ENCODE measurements at places on chromosomes 3 and 15.

DNA sequence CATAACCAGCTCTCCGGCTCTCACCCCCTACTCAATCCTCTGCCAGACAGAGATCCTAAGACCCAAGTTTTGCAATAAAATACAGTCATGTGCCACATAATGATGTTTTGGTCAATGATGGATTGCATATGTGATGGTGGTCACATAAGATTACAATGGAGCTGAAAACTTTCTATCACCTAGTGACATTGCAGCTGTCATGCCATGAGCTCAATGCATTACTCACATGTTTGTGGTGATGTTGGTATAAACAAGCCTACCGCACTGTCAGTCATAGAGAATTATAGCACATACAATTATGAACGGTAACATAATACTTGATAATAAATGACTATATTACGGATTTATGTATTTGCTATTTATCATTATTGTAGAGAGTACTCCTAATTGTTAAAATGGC is 26.9 kb upstream of the SAMMSON start:
- no peak for DNase-seq

- DNase-seq, result no peak
Observed at GRCh38 chr3:156433138-156433537, 121.8 kb downstream of the SSR3 start.

- no peak for DNase-seq
Observed at GRCh38 chr15:66937588-66937987, 127.8 kb upstream of the SMAD3 start.

GRCh38 chr3:40178012-40178594 is 131.4 kb upstream of the EIF1B start:
- no peak for DNase-seq

GRCh38 chr3:98980915-98981596 is 79.6 kb upstream of the DCBLD2 start:
- no peak for DNase-seq

DNA sequence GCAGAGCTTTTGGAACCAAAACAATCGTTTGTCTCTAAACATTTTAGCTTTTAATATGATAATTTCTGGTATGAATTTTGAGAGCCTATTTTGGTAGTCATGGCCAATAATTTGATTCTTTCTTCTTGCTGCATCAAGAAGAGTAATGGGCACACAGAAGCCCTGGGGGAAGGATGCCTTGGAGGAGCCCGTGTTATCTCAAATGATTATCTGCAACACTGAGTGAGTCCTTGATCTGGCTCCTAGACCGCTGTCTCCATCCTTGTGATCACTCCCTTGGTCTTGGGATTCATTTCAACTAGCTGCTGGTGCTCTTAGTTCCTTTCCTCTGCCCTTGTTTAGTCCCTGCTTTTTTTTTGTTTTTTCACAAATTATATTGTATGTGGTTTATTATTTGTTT is 77.9 kb upstream of the CCNL1 start:
- no peak for DNase-seq

- no peak for DNase-seq
Observed at GRCh38 chr3:45472795-45473194, 84.4 kb downstream of the LARS2 start.

GRCh38 chr3:184688251-184688881 is 23.5 kb downstream of the MAGEF1 start:
- DNase-seq, result no peak

DNA sequence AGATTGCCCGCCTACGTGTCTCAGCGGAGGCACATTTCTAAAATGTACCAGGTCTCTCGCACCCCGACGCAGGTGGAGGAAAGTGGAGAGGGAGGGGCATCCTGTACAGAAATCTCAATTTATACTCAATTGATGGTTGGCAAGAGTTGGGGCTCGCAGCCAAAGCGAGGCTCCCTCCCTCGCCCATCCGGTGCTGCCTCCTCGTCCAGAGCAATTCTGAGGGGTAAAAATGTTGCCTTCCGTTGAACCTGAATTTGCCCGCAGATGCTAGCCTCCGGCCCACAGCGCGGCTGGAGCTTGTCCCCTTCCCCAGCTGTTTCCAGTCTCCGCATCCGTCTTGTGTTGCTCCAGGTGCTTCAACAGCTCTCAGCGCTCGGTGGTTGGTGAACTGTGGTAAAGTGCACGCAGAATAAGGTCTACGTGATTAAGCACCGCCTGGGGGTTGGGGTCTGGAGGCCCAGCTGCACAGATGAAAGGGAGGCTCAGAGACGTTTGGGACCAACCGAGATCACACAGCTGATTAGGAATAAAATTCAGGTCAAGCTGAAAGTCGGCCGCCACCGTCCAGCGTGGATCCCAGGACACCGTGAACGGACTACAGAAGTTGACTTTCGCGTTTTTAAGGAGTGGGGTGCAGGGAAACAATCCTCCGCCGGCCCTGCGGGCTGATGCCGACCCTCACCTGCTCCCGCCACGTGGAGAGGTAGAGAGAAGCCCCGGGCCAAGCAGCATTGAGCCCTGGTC is 846 bp upstream of the POLG start:
- DNase-seq, result no peak

DNA sequence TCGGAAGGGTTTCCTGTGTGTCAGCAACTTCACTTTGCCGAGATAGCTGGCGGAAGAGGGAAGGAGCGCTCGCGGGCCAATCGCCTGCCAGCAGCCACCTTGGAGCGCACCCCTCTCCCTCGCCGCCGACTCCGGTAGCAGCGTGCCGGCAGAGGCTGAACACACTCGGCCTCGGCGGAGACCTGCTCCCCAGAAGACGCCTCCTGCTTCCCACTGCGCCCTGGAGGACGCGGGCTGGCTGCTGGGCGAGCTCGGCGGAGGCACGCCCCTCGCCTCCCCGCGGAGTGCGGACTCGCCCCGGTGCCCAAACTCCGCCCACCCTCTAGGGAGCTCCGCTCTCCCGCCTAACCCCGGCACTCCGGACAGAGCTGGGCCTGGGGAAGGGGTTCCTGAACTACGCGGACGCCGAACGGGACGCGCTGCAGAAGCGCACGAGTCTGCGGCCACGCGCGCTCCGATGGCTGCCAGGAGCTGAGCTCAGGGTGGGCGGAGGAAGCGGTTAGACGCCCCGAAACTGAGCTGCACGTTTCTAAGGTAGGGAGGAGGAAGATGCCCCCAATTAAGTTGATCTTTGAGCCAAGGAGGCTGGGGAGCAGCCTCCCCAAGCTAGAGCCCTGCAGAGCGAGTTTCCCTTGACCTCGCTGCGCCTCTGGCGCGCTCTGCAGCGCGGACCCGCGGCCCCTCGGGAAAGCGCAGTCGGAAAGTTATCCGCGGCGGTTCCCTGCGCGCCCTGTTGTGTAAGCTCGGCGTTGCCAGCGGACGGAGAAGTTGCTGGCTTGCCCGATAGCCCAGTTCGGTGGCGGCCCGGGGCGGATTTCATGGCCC is at the start of gene P2RY1:
Gene P2RY1 (plus strand): TSS at position 356 of the 825 bp plus-strand sequence. CDS start 652 bp downstream, outside the sequence.
- DNase-seq, result peak; percentile 69

DNA sequence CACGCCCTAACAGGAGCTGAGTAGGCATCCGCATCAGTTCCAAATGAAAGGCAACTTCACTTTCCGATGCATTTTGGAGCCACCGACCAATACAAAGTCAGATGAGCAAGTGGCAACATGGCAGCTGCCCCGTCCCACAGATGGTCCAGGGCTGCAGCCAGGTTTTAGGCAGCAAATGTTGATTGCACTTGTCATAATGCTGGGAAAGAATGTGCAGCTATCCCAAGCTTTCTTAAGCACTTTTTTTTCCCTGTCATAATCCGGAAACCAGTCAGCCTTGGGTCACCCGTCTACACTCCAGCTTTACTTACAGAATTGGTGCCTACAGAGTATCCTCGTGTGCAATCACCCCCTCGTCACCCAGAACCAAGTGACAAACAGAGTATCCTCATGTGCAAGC is 147.7 kb downstream of the CHSY1 start:
- DNase-seq, result no peak

GRCh38 chr3:191210032-191210431 is 11.0 kb downstream of the OSTN start:
- DNase-seq, result no peak

DNA sequence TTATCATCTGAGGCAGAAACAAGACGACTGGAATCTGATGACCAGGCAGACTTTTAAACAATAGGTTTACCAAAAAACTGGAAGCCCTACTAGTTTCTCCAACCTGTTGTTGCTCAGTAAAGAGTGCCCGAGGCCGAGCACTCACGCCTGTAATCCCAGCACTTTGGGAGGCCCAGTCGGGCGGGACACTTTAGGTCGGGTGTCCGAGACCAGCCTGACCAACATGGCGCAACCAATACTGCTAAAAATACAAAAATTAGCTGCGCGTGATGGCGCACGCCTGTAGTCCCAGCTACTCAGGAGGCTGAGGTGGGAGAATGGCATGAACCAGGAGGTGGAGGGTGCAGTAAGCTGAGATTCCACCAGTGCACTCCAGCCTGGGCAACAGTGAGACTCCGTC is 1.1 kb upstream of the WDR5B start:
- DNase-seq, result no peak

- DNase-seq, result no peak
Observed at GRCh38 chr15:57500979-57501576, 90.6 kb upstream of the MYZAP start.

GRCh38 chr3:108907194-108907593 is 46.5 kb downstream of the GUCA1C start:
- DNase-seq, result no peak

- DNase-seq, result no peak
Observed at GRCh38 chr15:92636908-92637481, 18.6 kb downstream of the FAM174B start.

- DNase-seq, result no peak
Observed at GRCh38 chr15:81473177-81473576, 99.2 kb upstream of the TMC3 start.

GRCh38 chr15:81049835-81050234 is 49.1 kb downstream of the TLNRD1 start:
- peak; percentile 41 for DNase-seq

- no peak for DNase-seq
Observed at GRCh38 chr3:130755666-130756065, 9.0 kb upstream of the PIK3R4 start.

DNA sequence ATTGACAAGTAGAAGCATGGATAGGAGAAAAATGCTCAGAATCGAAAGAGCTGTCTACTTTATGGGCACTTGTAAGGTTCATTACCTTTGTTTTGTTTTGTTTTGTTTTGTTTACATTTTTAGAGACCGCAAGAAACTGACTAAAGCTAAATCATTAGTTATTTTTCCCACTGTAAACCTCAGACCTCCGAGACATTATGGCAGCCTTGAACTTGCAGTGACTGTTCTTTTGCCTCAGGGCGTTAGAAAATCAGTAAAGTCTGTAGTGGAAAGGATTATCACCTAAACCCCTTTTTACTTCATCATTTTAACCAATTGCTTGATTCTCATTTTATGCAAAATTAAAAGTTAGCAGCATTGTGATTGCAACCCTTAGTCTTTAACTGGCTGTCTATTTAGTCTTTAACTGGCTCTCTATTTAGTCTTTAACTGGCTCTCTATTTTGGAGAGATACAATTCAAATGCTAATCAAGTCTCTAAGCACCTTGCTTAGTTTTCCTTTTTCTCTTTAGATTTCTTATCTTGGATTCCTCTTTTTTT is 383.3 kb upstream of the ROBO2 start:
- no peak for DNase-seq

DNA sequence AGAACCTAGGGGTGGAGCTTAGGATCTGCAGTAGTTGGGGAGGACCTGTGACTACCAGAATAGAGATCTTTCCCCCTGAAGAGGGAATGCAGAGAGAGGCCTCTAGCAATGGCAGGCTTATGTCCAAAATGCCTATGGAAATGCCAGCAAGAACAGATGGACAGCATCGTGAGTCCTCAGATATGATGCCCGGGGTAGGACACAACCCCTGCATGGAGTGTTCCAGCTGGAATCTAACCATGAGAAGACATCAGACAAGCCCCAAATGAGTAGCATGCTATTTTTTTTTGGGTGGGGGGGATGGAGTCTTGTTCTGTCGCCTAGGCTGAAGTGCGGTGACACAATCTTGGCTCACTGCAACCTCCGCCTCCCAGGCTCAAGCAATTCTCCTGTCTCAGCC is 111.5 kb downstream of the ITPR1 start:
- DNase-seq, result no peak

DNA sequence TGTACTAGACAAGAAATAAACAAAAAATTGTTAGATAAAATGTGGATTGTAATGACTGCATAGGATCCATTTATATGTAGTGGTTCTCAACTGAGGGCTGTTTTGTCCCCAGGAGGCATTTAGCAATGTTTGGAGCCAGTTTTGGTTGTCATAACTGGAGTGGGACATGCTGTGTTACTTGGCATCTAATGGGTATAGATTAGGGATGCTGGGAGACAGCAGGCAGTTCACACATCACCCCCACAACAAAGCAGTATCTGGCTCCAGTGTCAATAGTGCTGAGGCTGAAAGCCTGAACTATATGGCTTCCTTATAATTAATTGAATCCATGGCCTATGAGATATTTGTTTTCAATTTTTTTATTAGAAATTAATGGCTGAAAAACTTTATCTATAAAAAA is 72.0 kb upstream of the SAMMSON start:
- DNase-seq, result no peak

GRCh38 chr3:132822266-132822665 is 100.1 kb upstream of the NPHP3 start:
- DNase-seq, result no peak

- no peak for DNase-seq
Observed at GRCh38 chr15:57993409-57994145, 71.9 kb downstream of the ALDH1A2 start.

DNA sequence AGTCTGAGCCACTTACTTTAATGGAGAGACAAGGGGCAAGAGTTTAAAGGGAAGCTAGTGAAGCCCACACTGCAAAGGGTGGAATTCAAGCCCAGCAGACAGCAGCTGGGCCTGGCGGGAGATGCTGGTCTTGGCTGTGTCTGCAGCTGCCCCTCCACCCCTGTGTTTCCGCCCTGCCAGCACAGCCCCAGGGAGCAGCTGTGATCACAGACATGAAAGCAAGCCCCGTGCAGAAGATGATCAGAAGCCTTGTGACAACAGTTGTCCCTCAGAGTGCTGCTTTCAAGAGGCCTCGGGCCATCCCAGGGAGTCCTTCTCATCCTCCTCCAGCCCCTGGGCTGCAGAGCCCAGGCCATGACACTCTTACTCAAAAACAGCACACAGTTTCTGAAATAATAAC is 24.1 kb upstream of the SLC6A1 start:
- DNase-seq, result no peak

GRCh38 chr3:37251993-37252392 is 77.6 kb upstream of the LRRFIP2 start:
- no peak for DNase-seq

DNA sequence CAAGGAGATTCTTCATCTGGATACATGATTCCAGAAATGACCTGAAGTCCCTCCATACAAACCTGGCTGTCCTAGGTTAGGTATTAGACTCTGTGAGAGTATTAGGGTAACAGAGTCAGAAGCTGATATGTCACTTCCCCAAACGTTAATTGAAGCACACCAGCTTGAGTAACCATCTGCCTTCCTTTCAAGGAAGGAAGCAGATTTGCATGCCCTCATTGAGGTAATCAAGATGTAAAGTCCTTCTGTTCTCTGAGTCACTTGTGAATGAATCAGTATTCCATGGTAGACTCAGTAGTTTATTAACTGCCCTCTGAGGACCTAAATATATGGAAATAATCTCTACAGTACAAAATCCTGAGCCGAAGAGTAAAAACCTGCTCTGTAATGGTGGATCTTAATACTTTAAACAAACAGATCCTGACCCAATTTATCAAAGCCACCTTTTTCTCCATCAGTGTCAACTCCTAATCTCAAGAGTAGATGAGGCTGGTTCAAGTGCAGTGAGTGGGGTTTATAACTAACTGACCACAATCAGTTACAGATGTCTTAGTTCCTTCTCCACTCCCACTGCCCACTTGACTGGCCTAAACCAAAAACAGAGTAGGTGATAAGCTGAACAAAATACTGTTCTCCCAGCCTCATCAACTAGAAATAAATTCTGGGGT is 246.2 kb upstream of the CHRM5 start:
- no peak for DNase-seq

Data from neural crest cell (in vitro differentiated cells).